Esophagus mucosa (tissue), 1 donor: ENCODE measurements at places on chromosomes 1 and 21. TPM values are rescaled to one million over a fixed set of nuclear protein-coding genes. Genes with fewer than 3 reads are reported as not detected.

Gene LRRC53
- total RNA-seq: not detected

Gene BRINP2
- not detected for total RNA-seq

Gene NBPF1
- 24.7 TPM for total RNA-seq

Gene C4BPA
- total RNA-seq: 0.24 TPM

Gene PERM1
- total RNA-seq: not detected

Gene IKBKE
- 14.2 TPM for total RNA-seq

Gene UBXN10
- total RNA-seq: 0.04 TPM
